Stimulated activated CD4-positive, alpha-beta T cell treated with anti-CD3 and anti-CD28 coated beads, Interleukin-1b, Interleukin-23, amount 100 ng/mL, for 1 hour (primary cell): ENCODE measurements at places on chromosomes 1 and 21.

DNA sequence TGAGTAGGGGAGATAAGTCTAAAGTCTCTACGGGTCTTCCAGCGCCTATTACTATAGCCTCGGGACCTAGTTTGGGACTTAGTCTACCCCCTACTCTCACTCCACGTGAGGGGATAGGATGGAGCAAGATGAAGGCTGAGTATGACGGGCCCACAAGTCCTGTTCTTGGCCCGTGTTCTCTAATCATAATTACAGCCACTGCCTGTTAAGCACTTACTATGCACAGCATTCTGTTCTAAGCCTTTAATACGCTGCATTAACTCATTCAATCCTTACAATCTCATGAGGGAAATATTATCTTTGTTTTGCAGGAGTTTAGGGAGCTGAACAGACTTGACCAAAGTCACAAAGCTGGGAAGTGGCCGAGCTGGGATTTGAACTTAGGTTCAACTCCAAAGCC lies 23.9 kb upstream of the EPB41 start:
- DNase-seq, result no peak

- no peak for DNase-seq
These were observed 462.3 kb upstream of the NFIA start for GRCh38 chr1:60620087-60620486.

DNA sequence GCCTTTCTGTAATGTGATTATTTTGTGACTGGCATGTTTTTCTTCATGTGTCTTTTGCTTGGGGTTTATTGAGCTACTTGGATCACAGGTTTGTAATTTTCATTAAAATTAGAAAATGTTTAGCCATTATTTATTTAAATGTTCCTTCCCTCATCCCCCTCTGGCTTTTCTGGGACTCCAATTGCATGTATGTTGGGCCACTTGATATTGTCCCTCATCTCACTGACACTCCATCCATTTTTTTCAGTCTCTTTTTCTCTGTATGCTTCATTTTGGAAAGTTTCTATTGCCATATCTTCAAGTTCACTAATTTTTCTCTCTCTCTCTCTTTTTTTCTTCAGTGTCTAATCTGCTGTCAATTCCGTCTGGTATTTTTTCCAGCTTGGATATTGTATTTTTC lies 390.1 kb downstream of the PRDM2 start:
- no peak for DNase-seq

GRCh38 chr1:90048043-90048442 lies 53.1 kb downstream of the ZNF326 start:
- DNase-seq, result no peak

DNA sequence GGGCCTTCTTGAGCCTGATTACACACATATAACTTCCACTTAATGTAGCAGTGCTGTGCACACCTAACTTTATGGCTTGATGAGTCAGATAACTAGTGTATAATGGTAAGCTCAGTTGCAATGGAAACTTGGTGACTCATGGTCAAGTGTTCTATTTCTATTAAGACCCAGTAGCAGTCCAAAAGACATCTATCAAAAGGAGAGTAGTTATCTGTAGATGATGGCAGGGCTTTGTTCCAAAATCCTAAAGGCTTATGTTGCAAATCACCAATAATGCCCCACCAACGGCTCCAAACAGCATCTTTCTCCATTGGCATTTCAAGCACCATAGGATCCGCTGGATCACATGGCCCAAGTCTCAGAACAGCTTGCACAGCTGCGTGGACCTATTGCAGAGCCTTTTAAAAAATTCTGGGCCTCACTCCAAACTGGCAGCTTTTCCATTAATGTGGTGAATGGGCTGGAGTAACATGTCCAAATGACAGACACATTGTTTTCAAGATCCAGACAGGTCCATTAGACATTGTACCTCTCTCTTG lies 566.8 kb upstream of the USP24 start:
- DNase-seq, result no peak

- no peak for DNase-seq
These were observed 597.1 kb upstream of the USP24 start for GRCh38 chr1:55812281-55812680.

DNA sequence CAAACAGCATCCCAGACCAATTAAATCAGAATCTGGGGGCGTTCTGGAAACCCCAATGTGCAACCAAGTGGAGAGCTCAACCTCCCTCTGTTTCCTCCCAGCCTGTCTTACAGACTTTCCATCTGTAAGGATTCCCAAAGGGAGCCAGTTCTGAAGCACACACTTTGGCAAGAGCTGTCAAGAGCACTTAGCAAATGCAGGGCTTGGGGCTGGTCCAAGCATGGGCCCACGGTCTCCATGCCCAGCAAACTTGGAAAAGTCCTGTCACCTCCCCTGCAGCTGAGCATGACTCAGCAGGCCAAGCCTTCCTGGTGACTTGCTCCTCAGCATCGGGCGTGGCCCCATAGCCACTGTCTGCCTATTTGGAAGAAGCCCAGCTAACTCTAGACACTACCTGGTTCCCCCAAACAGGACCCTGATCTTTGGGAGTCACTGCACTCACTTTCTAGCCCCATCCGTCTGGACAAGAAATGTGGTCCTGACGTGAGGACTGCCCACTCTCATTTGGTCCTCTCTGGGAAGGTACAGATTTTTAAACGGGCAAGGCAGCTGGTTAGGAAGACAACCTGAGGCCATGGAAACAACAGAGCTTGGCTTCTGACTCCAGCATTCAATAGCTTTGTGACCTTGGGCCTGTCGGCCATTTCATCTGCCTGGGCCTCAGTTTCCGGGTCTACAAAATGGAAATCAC lies 16.9 kb downstream of the SLC2A1 start:
- DNase-seq, result no peak

GRCh38 chr1:172588296-172589291 lies 55.6 kb downstream of the SUCO start:
- no peak for DNase-seq

DNA sequence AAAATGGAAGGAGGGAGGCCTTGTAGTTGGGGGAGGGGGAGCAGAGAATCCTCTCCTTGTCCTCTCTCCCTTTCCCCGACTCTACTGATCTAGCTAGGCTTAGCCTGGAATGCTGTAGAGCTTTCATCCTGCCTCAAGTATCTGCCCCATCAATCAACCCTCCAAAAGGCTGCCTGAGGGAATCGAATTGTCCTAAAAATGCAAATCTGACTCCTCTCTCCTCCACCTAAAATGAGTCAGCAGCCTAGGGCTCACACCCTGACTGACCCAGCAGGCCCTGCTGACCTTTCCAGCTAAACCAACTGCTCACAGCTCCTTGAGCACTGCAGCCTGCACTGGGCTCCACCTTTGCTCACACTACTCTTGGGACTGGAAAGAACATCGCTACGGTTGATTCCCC lies 2.8 kb downstream of the HPDL start:
- DNase-seq, result no peak

- no peak for DNase-seq
These were observed 225.4 kb downstream of the TRABD2B start for GRCh38 chr1:47771751-47772150.
